Activated naive CD8-positive, alpha-beta T cell treated with anti-CD3 and anti-CD28 coated beads, Interleukin-2, amount 50 U/mL, for 24 hours (primary cell): ENCODE measurements at places on chromosomes 7 and 10.

GRCh38 chr7:141641876-141642275 lies 60.1 kb downstream of the DENND11 start:
- DNase-seq = no peak

DNA sequence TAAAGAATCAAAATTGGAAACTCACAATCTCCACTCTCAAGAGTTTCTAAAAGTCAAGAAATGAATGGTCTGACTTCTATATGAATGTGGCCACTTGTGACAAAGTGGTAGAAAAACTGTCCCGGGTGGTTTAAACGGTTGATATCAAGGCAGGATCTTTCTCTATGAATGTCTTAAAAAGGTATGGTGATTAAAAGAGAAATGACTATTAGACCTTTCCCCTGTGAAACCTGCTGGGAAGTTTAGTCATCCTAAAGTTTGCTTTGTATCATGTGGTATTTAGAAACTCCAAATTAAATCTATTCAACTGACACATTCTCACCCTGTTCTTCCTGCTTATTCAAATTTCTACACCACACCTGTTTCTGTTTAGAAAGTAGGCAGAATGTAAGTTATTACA lies 492.5 kb downstream of the XPNPEP1 start:
- DNase-seq = no peak

DNA sequence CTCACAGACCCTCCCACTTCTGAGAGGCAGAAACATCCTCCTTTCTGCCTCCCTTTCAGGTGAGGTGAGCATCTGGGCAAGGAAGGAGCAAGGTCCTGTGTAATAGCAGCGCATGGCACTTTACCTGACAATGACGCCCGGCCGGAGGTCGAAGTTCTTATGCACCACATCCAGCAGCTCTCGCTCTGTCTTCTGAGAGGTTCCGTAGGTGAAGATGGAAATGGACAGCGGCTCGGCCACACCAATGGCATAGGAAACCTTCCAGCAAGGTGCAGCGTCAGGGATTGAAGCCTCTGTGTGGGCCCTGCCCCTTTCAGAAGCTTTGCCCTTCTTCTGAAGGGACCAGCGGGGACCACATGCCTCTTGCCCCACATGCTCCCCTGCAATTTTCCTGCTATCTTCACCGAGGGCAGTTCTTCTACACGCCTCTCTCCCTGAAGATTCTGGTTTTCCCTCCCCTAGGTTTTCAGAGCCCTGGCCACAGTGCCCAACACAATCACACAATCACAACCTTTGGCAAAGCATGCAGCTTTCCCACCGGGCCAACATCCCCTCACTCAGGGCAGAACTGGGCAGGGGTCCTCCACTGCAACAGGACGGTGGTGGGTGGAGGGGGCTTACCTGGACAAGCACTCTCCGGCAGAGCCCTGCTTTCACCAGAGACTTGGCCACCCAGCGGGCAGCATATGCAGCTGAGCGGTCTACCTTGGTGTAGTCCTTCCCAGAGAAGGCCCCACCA lies 14.9 kb downstream of the MAT1A start:
- no peak for DNase-seq

DNA sequence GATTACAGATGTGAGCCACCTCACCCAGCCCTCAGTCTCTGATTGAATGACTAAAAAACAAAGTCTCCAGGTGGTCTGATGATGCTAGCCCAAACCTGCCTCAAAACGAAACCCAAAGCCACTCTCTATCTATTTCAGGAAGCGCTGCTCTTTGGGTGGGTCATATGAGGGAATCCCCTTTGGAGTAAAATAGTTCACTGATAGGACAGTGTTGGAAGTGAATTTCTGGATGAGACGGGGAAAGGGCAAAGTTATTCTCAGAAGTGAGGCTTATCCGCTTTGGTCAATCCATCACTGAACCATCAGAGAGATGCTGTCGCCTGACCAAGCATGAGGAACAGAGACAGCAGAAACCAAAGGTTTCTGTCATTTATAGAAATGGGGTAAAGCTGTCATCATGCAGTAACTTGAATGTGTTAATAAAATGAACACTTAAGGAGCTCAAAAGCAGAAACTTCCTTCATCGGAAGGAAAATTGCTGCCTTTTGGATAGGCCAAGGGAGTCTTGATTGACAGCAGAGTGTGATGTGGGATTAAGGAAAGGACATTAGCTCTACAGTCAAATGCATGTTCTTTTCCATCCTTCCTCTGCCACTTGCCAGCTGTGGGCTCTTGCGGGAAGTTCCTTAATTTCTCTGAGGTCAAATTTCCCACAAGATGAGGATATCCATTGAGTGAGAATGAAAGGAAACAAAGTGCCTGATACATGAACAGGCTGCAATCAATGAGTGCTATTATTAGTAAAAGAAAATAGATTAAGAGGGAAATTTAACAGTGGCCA lies 64.9 kb upstream of the C1QL3 start:
- no peak for DNase-seq

DNA sequence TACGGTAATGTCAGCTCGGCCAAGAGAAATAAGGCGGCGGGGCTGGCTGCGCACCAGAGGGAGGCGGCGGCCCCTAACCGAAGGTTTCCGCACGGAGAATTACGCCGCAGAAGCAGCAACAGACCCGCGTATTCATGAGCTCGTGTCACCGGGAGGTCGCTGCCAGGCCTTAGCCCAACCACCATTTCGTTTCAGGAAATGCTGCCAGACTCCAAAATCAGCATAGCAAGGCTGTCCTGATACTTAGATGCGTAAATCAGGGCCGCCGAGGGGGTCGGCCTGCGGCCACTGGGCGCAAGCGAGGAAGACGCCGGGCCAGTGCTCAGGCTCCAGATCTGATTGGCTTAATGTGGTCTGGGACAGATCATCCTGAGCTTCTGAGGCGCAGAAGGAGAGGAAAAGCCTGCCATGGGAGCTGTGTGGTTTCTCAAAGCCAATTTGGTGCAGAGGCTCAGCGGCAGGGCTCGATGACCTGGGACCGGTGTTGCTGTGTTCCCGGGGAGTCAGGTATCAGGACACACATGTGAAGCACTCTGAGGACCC lies 247.9 kb downstream of the BAMBI start:
- DNase-seq = no peak

DNA sequence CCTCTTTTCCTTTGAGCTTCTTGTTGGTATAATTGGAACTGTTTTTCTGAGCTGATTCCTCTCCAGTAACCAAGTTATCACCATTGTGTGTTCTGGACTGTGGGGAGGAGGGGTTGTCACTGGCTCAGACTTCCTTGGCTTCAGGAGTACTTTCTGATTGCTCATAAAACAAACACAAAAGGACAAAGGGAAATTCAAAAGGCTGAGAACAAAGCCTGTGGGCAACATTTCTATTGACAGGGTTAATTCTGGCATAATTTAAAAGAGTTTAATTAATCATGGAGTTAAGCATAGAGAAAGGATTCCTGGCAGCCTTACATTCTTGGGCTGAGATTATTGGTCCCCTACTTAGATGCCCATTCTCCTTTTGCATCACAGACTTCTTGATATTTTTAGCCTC lies 222.9 kb upstream of the KMT2E start:
- DNase-seq = no peak

- DNase-seq = no peak
Measured at GRCh38 chr10:8301831-8302230, 247.3 kb downstream of the GATA3 start.

- DNase-seq = no peak
Measured at GRCh38 chr10:32379318-32379949, 32.5 kb upstream of the EPC1 start.

DNA sequence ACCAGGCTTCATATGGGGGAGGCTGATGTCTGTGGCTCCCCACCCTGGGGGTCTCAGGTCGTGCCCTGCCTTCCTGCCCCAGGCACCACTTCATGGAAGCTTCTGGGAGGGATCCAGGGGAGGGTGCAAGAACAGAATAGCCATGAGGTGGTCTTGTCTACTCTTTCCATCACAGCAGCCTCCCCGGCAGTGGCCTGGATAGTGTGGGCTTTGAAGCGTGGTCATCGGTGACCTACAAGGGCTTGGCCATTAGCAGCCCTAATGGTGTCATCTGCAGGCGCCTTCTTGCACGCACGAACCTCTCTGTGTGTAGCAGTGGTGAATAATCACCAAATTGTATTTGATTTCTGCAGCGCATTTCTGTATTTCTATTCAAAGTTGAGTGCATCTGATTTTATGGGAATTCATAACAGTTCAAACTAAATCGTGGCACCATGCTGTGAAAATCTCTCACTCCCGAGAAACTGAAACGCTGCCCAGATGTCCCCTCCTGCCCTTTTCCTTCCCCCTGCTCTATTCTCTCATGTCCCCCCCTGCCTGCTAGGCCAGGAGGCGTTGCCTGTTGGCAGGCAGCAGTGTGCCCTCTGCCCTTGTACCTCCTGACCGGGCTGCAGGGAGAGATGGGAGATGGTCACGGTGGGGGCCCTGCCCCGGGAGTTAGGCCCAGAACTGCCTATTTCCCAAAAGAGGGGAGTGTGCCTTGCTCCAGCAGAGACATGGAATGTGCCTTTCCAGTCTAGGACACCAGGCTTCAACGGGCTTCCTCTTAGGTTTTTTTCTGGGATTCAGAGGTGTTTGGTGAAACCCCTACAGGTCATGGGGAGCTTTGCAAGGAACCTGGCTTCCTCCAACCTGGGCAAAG lies 34.8 kb downstream of the CDH23 start:
- DNase-seq = no peak

DNA sequence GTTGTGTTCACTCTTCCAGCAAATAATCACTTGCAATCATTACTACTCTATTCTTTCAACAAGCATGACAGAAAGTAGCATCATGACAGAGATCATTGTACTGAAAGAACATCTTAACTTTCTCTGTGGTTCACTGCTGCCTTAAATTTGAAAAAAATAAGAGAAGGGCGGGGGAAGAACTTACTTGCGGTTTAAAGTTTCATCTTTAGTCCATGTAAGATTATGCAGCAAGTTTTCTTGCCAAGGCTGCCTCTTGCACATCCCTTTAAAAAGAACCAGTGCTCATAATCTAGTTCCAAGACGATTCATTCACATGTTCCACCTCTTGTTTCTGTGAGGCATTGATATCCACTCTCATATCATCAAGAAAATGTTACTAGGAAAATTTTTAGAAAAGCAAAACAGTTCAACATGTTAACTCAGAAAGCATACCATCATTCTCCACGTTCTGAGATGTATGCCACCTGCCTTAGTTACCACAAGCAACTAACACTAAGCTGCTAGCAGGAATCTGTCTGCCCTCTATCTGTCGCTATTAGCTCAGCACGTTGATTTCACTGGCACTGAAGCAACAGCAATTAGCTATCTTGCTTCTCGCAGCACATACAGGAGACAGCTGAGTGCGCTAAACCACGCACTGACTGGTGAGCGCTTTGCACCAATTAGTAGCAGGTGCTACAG lies at the start of gene PCDH15:
Gene PCDH15 (minus strand): TSS at position 491 of the 681 bp plus-strand sequence. CDS start 136,969 bp downstream, outside the sequence.
- no peak for DNase-seq
